ENCODE measurements at places on chromosomes 16 and 17.

GRCh38 chr17:27216836-27217235 lies 77.1 kb upstream of the WSB1 start:
- no peak for DNase-seq

- DNase-seq: no peak
Observed at GRCh38 chr17:28133562-28133970, 91.1 kb downstream of the NLK start.

GRCh38 chr16:81460075-81460474 lies 15.5 kb downstream of the CMIP start:
- DNase-seq: no peak

DNA sequence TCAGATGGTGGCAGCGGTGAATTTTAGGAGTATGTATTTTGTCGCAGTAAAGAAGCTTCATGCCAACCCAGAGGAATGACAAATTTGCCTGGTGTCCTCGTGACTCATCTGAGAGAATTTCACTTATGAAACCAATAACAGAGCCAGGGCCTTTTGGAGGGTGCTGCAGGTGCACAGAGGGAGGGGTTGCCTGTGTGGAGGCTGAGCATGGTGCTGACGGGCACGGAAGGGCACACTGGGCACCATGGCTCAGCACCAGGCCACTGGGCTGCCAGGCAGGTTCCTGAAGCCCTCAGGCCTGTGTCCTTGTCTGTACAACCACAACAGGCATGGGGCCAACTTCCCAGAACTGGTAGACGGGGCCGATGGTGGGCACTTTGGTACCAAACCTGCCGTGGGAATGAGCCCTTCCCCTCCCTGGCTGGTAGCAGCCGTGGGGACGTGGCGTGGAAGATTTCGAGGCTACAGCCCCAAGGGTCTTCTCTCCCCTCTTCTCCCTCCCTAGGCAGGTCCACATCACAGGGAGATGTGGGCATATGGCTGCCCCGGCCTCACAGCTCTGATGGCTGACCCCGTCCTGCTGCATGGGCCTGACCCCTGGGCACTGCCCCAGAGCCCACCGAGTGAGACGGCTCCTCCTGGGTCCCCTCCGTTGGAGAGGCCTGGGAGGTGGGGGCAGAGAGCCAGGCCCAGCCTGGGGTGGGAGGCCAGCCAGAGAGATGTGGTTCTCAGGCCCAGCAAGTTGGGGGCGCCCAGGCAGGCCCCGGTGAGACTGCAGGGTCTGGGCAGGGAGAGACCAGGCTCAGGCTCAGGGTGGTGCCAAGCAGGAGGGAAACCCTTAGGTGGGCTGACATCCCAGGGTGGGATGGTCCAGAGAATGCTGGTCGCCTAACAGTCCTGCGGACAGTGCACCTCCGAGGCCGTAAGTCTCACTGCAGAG lies 30.2 kb upstream of the ZNF469 start:
- DNase-seq: no peak

GRCh38 chr17:35788477-35789368 lies 6.7 kb downstream of the MMP28 start:
- no peak for DNase-seq

DNA sequence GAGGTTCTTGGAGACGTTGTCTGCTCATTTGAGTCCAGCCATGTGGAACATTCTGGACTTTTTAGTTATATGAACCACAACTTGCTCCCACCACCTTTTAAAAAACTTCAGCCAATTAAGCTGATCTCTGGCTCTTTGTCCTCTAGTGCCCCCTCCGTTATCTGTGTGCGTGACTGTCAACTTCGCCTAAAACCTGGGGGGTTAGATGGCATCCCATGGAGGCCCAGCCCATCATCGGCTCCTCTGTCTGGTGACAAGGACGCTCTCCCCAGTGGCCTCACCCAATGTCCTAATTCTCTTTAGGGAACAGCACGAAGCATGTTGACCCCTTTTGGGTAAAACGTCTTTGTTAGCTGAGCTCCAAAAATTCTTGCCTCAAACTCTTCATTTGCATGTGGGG lies 341.0 kb upstream of the TNRC6C start:
- no peak for DNase-seq

- peak; percentile 73 for DNase-seq
Observed at GRCh38 chr17:44197980-44198720, 1.5 kb downstream of the ATXN7L3 start.

- DNase-seq: no peak
Observed at GRCh38 chr16:86959091-86959651, 358.0 kb downstream of the C16orf95 start.

GRCh38 chr16:15620611-15621195 lies 22.3 kb downstream of the MARF1 start:
- DNase-seq: no peak

- no peak for DNase-seq
Observed at GRCh38 chr17:30249460-30249859, 14.0 kb upstream of the SLC6A4 start.

DNA sequence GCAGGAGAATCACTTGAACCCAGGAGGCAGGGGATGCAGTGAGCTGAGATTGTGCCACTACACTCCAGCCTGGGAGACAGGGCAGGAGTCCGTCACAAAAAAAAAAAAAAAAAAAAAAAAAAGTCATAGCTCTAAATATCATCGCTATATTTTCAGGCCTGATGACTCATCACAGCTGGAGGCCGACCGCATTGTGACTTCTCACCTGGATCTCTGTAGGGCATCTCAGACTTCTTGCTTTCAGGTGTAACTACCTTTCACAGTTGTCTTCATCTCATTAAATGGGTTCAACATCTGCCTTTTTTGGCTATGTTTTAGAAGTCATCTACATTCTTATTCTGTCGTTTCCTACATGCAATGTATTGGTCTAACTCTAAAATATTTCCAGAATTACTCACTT lies 353.1 kb upstream of the MON1B start:
- DNase-seq: no peak

Data from KBM-7 (cell line).